Activated T-helper 1 cell treated with anti-CD3 and anti-CD28 coated beads, Interleukin-12 subunit alpha, Interleukin-12 subunit beta, Interleukin-2, Interleukin-4 antibody, amounts not matched to agents 30 ng/mL and 10 ng/mL and 1 ng/mL, durations not matched to agents 14 hours and 24 hours and 36 hours (primary cell): ENCODE measurements at places on chromosomes 2 and 18.
A peak's percentile ranks its signal among the peaks of the same experiment; 100 is the strongest.

- DNase-seq: no peak
Observed at GRCh38 chr2:204808494-204808893, 263.2 kb downstream of the PARD3B start.

GRCh38 chr2:45195916-45196315 is 186.7 kb upstream of the SIX2 start:
- DNase-seq: no peak

- DNase-seq: no peak
Observed at GRCh38 chr18:31657823-31658669, 26.3 kb downstream of the B4GALT6 start.

DNA sequence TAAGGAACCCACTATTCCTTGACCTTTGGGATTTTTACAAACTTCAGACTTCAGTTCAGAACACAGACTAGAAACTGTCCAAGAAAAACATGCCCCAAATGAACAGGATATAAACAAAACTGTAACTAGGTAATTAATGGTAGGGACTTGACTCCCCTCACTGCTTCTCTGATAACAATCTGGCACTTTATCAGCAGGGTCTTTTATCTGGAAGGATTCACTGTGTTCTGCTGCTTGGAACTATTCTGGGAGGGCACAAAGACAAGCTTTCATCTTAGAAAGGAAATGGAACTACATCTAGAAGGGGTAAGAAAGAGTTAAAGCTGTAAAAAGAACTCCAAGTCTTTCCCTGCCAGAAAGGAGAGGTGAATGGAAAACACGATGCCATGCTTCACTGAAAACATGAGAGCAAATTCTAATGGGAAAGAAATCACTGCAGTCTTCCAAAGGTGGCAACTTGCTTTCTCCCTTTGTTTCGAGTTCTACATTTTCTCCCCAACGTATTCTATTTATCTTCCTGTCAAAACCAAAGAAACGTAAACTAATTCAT is 181.2 kb downstream of the THADA start:
- no peak for DNase-seq

DNA sequence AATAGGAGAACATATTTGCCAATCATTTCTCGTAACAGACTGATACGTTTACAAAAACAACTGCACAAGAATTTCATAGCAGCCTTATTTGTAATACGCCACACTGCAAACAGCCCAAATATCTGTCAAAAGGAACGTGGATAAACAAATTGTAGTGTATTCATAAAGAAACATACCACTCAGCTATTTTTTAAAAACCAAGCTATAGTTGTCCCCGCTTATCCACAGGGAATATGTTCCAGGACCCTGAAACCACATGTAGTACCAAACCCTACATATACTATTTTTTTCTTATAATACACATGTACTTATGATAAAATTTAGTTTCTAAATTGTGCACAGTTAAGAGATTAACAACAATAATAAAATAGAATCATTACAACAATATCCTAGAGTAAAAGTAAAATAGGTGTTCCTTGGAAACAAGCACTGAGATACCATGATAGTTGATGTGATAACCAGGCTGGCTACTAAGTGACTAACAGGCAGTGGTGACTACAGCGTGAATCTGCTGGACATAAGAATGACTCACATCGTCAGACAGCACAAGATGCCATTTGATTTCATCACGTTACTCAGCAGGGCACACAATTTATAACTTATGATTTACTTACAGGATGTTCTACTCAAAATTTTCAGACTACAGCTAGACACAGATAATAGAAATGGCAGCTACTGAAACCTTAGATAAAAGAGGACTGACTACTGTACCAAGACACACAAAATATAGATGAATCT is 367.4 kb downstream of the NCKAP5 start:
- no peak for DNase-seq

- no peak for DNase-seq
Observed at GRCh38 chr2:70467831-70468779, 85.5 kb downstream of the TGFA start.

GRCh38 chr2:238970553-238971081 is 122.7 kb downstream of the TWIST2 start:
- DNase-seq: peak; percentile 27

GRCh38 chr2:134845719-134846118 is 7.3 kb downstream of the ACMSD start:
- DNase-seq: no peak

- DNase-seq: no peak
Observed at GRCh38 chr2:208489687-208490086, 83.1 kb downstream of the PTH2R start.
